Activated CD8-positive, alpha-beta memory T cell treated with anti-CD3 and anti-CD28 coated beads for 4 hours (primary cell): ENCODE measurements at places on chromosomes 7 and 10.

DNA sequence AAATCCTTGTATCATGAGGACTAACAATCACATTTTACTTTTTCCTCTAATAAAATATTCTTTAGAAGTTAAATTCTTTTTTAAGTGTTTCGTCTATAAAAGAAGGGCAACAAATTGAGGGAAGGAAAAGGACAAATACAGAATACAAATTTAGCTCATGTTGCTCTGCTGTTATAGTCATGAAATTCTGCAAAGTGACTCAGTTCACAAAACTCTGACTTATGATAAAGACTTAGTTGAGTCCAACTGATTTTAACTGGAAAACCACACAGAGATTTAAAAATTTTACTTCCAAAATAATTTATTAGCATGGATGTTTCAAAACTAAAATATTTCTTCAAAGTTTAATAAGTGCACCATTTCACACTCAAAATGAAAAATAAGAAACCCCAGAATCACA is 75.0 kb upstream of the GPR22 start:
- no peak for DNase-seq

DNA sequence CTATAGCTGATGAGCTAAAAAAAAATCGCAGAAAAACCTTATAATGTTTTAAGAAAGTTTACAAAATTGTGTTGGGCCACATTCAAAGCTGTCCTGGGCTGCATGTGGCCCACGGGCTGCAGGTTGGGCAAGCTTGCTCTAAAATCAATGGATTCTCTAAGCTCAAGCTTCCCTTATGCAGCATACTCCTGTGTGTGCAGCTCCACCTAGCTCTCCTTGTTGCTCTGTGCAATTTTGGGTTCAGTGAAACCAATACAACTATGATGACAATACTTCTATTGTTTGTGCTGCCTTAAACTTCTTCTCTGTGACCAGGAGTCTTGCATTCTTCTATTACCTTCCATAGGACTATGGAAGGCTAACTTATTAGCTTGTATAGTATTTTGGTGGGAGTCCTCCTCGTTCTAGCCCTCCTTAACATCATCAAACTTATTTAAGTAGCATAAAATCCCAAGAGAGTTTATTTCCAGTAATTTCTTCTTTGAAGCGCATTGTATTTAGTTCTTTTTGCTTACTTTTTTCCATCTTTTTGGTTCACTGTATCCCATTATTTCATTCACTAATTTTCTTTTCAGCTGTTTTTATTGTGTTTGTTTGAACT is 170.9 kb upstream of the SMIM30 start:
- no peak for DNase-seq

DNA sequence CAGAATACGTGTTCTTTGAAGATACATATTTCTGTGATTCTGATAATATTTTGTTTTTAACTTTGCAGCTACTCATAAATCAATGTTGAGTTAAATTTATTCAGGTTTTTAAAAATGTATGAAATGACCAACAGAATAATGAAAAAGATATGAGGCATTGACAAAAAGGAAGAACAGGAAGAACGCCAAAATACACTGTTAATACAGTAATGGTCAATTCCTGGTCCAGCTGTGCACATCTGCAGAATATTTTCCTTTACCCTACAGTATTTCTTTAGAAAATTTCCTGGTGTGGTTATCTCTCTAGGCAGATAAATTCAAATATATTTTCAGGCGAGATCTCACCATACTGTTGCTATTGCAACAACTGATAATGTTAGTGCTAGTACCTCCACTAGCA is 203.2 kb upstream of the DGKB start:
- no peak for DNase-seq

DNA sequence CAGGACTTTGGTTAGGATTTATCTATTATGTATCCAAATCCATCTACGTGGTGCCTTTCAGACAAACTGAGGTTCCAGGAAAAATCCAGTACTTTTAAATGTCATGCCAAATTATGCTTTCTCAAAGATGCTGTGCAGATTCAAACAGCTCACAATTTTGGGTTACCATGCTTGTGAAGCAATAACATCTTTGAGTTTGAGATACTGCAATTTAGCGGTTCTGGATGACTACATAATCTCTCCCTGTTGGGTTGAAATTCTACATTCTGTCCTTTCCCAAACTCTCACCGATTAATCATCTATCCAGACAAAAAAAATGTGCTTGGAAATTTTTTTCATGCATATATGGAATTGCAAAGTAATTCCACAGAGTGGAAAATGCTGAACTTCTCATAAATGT is 3.5 kb downstream of the RHOBTB1 start:
- DNase-seq = no peak

DNA sequence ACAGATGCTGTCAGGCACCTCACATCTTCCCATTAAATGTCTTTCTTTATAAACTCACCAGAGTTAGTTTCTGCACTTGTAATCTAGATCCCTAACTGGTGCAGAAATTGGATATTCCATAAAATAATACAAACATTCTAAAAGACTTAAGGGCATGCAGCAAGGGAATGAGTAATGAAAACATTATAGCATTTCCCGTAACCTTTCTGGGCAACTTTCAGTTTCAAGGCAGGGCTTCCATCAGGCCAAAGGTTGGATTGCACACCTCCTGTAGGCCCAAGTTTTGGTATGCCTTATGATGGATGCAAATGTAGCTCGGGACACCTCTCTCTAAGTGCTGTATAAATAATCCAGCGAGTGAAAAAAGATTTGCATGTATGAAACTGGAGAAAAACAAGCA is 129.9 kb upstream of the LYZL2 start:
- DNase-seq = no peak

GRCh38 chr7:132232406-132232805 is 343.9 kb downstream of the PLXNA4 start:
- DNase-seq = no peak

- no peak for DNase-seq
Measured at GRCh38 chr10:60031664-60032063, 125.3 kb upstream of the CCDC6 start.

- no peak for DNase-seq
Measured at GRCh38 chr7:104306793-104307192, 21.6 kb upstream of the LHFPL3 start.

DNA sequence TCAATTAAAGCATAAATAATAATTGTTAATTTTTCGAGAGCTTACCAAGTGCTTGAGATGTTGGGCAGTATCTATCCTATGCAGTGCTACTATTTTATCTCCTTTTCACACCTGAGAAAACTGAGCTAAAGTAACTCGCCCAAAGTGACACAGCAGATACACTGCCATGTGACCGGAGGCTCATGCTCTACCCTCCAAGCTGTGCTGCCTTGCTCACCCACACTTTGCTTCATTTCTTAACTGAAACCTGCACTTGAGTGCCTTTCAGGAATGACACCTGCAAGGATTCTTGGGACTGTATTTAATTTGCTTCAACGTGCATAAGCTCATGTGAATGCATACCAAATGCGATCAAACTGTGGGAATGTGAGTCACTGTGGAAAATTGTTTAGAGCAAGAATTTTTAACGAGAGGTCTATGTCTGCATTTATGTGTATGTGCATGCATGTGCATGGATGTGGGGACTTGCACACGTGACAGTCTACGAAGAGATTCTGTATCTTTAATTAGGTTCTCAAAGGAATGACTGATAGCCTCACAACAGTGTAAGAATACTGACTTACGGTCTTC is 119.2 kb downstream of the ADCYAP1R1 start:
- no peak for DNase-seq

DNA sequence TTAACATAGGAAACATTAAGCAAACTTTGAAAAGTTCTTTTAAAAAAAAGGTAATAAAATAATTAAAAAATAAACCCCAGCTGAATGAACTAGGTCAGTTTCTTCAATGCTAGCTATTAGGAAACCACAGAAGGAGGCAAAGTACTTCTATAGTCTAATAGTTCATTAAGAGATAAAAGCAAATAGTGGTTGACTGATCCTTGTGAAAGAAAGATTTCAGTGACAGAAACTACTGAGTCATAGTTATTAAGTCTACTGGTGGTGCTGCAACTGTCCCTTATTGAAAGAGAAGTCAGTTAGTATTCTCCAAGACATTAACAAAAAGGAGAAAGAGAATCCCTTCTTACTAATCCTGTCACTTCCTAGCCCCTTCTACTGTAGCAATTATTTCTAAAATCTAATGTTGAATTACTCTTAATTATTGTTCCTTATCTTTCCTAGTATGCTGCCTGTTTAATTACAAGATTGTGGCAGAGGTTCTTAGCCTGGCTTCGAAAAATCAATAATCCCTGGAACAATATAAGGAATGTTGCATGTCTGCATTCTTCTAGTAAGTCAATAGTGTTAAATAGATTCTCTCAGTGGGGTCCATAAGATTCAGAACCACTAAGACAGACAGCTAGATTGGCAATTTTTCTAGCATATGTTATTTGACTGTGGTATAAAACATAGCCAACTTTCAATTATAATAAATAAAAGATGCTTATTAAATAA is 18.2 kb downstream of the TCTN3 start:
- DNase-seq = no peak

DNA sequence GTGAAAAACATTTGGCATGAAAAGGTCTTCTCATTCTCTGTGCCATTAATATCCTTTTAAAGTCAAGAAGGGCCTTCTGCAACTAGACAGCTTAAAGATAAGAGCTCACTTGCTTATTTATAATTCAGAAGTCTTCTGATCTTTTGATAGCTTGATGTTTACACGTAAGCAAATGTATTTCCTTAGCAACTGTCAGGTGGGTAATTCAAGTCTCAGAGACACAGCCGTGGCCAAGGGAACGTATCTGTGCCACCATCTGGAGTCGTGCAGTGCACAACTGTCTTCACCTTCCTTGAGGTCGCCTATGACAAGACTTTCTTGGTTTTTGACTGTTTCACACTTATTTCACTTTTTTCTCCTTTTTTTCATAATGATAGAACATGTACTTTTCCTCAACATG is 4.0 kb upstream of the NEBL start:
- DNase-seq = no peak

GRCh38 chr10:49096890-49097445 is 18.4 kb downstream of the VSTM4 start:
- no peak for DNase-seq

GRCh38 chr10:129156406-129156805 is 310.6 kb upstream of the MGMT start:
- DNase-seq = no peak

GRCh38 chr7:158317238-158318205 is 270.1 kb downstream of the PTPRN2 start:
- no peak for DNase-seq

DNA sequence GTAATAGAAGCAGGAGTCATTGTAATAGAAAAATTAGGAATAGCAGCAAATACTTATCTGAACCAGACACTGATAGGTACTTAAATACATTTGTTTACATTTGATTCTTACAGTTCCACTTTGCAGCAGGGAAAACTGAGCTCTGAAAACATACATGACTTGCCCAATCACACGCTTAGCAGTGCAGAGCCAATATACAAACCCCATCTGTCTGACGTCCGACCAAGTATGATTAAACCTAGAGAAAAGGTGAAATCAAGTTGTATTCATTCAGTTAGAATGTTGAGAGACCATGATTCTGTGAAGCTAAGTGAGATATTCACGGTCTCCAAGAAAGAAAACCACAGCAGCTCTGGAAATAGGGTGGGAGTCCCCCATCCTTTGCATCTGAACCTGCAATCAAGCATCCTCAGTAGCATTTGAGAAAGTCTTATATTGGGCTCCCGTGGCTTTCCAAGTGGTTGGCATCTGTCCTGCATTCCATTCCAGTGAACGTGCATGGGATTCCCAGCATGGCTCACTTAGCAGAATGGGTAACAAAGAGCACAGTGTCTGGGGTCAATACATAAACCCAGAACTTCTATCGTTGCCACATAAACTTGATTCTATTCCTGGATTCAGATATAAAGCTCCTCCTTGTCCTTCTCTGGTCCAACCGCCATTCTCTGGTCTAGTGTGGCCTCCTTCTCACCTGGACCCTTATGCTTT is 148.7 kb upstream of the RSU1 start:
- no peak for DNase-seq

GRCh38 chr10:53325066-53325465 is 552.5 kb upstream of the MBL2 start:
- no peak for DNase-seq

DNA sequence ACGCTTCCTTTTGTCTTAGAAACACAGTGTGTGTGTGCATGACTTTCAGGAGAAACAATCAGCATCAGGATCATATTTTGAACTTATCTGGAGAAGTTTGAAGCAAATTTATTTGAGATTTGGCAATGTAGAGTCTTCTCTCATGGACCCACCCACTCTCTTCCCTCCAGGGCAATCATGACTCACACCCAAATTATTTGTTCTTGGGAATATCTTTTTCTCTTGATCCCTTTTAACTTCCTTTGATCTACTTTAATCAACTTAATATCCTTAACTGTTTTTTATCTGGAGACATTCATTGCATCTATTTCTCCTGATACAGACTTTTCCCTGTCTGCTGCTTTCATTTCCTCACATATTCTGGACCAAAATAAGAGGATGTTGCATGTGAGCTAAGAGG is 1174.3 kb downstream of the GATA3 start:
- no peak for DNase-seq

DNA sequence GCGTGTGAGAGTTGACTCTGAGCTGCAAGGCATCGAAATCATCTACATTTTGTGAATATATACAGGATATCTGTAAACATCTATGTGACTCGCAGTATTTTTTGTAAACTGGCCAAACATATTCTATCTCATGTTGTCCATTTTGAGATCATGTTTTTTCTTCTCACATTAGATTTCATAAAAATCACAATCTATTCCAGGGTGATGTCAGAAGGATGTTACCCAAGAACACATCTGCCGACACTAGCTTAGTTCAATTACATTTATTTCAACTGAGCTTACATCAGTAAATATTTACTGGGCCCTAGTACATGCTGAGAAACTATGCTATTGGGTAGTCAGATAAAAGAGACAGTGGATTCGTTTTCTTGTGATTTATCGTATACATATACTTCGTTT is 2.5 kb upstream of the BUB3 start:
- no peak for DNase-seq
